ENCODE measurements at places on chromosomes 1 and 21.

- DNase-seq = no peak
Observed at GRCh38 chr1:176531921-176532897, 69.2 kb downstream of the PAPPA2 start.

DNA sequence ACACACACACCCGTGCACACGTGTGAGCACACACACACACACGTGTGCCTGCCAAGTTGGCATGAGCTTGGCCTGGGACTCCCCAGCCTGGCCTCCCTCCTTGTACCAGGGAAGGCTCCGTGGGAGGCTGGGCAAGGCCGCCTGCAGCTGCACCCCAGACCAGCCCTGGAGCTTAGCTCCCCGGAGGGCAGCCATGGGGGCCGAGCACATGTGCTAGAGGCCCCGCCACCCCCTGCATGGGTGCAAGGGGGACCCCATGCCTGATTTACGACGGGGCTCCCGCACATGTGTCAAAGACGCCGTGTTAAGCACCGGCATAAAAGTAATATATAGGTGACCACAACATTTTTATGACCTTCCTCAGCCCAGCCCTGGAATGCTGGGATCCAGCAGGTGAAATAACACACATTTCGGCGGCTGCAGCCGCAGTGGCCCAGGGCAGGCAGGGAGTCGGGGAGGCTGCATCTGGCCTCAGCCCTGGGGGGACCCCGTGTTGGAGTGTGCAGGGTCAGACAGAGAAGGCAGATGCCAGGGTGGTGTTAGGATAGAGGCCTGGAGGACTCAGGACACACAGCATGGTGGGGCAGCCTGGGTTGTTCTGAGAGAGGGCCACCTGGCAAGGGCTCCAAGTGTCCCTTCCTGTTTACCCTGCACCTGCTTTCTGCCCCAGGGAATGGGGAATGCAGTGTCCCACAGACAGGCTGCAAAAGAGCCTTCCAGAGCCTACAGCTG, 56.3 kb downstream of the WNT9A start:
- DNase-seq = no peak

GRCh38 chr1:61056573-61057439, 25.6 kb upstream of the NFIA start:
- peak; percentile 55 for DNase-seq

GRCh38 chr1:28190996-28191645, 14.6 kb upstream of the PTAFR start:
- no peak for DNase-seq

GRCh38 chr1:161933592-161934588, 89.8 kb downstream of the OLFML2B start:
- DNase-seq = peak; percentile 13

DNA sequence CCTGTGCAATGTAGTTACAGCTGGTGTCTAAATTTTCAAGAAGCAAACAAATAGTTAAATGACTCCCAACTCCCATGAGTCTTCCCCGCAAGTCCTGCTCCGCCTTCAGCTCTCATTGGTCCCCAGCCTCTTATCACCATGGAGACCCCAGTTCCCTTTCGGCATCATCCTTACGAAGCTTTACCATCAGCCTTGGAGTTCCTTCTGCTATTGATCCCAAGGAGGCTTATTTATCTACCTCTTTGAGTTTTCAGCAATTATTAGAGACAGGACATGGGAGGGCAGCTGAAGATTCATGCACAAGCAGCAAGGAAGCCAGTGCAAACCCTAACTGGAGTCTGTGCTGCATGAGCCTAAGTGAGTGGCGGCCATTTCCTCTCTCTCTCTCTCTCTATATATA, 12.3 kb downstream of the KCNA2 start:
- no peak for DNase-seq

DNA sequence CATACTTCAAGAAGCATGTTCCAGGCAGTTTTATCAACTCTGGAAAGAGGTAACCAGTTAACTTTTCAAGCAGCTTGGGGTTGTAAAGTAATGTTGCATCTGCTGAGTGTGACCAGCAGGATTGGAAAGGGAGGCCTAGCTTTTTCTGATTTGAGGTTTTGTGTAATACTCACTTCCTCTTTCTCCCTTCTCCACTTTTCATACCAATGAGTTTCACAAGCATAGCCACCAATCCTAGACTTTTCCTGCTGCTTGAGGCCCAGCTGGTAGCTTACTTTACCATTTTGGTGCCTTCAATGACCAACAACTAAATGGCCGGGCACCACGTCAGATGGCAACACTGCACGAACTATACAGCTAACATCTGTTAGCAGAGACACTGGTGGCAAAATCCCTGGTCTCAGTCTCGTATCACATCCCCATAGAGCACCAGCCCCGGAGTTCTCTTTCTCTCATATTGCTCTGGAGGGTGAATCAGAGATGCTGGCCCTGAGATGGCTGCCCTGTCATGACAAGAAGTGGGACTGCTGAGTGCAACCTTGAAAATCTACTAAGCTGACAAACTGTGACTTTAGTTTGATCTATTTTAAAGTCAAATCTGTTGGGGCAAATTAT, 14.8 kb upstream of the GPR88 start:
- no peak for DNase-seq

DNA sequence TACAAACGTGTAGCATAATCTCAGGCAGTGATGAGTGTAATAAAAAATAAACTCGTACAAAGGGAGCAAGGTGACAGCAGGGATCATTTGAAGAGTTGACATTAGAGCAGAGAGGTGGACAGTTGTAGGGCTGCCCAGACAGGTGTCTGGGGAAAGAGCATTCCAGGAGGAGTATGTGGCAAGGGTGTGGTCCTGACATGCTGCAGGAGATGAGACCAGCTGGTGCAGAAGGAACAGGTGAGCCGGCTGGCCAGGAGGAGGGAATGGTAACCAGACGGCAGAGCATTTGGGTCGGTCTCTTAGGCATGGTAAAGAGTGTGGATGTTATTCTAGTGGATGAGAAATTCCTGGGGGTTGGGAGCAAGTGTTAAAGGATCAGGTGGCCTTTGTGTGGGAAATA, 306.3 kb downstream of the LMX1A start:
- no peak for DNase-seq

DNA sequence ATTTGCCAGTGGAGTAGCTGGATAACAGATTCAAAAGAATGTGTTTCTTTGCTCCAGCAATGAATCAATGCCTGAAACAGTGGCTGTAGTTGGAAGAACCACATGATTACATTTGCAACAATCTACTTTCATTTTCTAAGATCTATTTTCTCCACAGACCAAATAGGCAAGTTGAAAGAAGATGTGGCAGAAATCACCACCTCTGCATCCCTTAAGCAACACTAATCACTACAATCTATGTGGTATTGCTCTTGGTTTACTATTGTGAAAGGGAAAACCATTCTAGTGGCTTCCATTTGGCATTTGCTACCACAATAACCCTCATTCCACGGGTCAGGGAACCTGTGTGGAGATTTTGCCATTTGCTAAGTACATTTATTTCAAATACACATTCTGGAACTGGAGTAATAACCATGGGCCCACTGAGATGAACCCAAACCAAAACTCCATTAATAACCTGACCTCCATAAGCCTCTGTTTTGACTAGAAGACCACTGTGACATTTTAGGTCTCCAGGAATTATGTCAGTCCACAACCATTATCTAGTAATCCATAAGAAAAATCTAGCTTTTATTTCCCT, 66.3 kb downstream of the C1orf185 start:
- no peak for DNase-seq

GRCh38 chr1:205774198-205775014, 876 bp downstream of the RAB29 start:
- peak; percentile 20 for DNase-seq

Data from naive thymus-derived CD8-positive, alpha-beta T cell (primary cell).